ENCODE measurements at places on chromosomes 16 and 17.

DNA sequence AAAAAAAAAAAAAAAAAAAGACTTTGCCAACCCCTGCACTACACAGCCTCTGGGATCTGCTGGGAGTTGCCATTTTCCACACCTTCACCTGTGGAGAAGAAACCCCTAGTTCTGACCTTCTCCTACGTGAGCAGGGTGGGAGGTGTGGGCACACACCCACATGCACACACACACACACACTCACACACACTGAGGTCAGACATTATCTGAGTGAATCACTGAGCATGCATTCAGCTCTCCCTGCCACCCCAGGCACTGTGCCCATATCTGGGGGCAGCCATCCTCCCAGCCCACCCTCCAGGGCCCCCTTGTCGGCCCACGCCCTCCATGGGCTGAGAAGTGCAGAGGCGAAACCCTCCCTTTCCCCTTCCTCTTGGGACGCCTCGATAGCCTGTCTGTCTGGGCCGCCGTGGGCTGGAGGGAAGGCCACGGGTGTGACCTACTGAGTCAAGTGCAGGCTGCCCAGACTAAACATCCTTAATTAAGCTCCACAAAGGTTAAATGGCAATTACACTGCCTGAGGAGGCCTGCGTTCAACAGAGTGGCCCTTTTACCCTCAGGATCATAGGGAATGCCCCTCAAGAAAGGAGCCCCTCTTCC lies 143.8 kb downstream of the C16orf95 start:
- no peak for DNase-seq

DNA sequence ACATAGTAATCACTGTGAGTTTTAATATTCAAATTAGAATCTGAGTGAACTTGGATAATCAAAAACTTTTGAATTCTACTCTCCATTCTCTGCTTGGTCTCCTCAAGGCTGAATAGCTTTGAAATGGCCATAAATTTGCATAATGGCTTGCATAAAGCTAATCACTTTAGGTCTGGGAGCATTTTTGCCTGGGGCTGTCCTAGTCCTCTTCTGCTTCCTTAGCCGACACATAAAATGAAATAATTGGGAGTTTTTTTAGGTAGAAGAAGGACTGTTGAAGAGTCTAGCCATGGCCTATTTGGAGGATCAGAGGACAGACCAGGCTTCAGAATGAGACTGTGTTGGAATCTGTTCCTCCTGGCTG lies 91.4 kb upstream of the EEF2KMT start:
- DNase-seq = no peak

DNA sequence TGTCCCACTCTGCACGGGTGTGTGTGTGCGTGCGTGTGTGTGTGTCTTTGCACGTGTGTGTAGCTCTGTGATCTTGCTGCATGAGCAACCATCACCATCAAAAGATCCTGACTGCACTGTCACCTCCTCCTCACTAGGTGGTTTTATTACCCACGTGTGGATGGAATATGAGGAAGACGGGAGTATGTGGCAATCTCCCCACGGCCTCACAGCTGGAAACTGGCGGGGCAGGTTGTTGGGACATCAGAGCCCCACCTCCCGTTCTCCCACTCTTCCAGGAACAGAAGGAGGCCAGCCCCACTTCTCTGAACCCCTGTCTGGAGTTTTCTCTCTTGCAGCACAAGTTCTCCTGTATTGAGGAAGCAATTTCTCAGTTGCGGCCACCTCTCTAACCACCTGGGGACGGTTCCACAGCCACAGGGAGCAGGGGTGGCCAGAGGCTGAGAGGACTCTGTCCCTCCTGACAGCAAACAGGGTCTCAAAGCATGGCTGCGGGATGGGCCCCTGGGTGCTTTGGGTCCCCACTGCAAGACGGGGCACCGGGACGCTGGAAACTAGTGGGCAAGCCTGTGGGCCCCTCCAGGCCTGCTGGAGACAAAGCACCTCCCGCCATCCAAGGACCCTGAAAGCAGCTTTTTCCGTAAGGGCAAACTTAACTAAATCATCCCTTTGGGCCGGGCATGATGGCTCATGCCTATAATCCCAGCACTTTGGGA lies 27.9 kb upstream of the ATP2C2 start:
- DNase-seq = no peak

- DNase-seq = no peak
These were observed 23.6 kb upstream of the GPRC5C start for GRCh38 chr17:74408262-74408661.

- DNase-seq = peak; percentile 8
These were observed 5.0 kb downstream of the TBKBP1 start for GRCh38 chr17:47698749-47699535.
